ENCODE measurements at places on chromosomes 7 and 10.

DNA sequence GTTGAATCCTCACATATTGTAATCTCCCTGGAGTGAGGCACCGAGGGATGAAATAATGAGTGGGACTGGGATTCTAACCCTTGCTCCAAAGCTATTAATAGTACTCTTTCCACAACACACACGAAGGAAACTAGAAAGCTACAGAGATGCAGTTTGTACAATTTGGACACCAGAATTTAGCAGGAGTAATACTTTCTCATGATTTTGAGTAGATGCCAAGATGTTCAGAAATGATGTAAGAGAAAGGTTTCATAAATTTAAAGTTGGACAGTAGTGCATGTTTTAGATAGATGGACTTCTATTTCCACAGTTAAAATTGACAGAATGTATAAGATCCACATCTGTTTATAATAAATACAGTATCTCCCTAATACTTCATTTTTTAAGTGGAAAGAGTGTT is 46.5 kb downstream of the PRR15 start:
- DNase-seq = no peak

DNA sequence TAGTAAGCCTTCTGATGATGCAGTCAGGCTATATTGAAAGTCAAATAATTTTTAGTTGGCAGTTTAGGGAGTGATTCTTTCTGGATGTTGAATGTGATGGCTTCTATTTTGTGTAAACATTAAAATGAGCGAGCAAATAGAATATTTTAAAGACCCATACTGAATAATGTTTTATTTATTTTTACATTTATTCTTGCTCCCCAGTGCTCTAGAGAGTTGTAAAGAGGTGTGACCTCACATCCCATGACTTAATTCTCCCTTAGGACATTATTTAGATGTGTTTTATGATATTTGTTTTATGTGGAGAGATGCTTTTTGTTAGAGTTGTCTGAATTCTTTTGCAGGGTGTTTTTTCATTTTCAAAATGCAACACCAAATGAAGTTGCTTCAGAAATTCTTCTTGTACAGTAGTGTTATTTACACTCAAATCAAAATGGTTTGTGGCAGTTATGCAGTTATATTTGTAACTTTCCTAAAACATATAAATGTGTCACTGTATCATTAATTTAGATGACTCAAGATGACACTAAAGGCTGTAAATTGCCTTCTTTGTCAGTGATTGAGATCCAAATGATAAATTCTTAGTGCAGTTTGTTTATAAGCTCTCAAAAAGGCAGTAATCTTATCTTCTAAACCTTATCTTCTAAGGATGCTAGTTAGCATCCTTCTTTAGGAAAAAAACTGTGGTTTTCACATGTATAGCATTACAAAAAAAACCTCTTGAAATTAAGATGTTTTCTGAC is 12.4 kb downstream of the UMAD1 start:
- DNase-seq = no peak

DNA sequence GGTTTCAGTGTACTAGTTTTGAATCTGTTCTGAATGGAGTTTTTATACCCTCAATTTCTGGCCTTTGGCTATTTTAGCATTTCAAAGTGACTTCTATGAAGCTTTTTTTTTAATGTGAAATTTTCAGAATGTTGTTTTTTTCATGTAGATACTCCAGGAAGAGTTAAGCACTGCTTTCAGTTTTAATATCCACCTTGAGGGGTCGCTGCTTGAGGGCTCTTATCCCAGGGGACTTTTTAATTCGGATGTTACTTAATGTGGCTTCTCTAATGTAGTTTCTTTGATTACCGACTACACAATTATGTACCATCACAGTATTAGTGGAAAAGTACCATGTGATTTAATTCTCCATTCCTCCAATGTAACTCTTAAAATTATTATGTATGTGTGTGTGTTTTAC is 5.2 kb downstream of the IFIT5 start:
- no peak for DNase-seq

DNA sequence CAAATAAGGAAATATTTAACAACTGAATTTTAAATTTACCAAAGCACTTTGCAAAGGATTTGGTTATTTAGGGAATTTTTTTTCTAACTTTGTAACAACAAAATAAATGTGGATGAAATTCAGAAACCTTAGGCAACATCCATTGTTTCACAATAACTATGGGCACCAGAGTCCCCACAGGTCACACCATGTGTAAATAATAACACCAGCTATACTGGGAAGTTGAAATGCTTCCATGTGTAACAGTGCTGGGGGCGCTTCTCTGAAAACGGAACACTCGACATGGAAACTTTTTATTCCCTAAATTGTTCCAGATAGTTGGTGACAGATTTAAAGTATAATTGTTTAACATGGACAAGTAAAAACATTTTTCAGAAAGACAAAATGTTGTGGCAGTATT is 818.6 kb downstream of the TNS3 start:
- DNase-seq = no peak

GRCh38 chr10:127100983-127101615 is 95.3 kb downstream of the INSYN2A start:
- DNase-seq = no peak

GRCh38 chr10:54002077-54002476 is 799.0 kb downstream of the PCDH15 start:
- DNase-seq = no peak

GRCh38 chr7:6172910-6173295 is 99.5 kb downstream of the CYTH3 start:
- DNase-seq = no peak

DNA sequence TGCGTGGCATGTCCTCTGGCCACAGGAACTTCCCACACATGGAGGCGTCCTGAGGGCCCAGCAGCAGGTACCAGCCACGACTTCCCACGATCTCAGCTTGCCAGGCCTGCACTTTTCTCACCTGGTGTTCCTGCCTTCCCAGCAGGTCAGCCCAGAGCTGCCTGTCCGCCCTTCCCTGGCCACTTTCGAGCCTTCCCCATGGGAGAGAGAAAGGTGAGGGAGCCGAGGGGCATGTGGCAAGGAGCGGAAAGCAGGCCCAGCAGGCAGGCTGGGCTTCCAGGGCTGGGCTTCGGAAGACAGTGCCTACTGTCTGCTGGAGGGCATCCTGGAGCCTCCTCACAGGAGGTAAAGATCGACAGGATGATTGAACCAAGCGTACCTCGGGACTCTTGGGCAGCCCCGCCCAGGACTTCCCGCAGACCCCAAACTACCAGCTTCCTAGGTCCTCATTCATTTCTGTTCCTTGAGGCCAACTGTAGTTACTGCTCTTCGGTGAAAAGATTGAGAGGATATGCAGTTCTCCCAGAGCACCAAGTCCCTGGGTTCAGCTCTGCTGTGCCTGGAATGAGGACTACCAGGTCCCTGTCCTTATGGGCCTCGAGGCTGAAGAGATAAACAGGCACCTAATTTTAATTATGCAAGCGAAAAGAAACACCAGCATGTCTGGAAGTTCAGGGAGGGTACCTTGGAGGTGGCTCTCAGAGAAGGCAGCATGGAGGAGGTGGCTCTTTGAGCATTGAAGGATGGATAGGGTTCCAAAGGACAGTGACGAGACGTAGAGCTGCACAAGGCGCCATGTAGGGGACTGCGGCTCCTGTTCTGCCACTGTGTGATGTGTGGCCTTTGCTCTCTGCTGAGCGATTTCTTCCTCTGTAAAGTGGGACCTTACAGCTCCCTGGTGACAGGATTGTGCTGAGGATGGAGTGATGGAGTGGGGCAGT is 87.8 kb downstream of the ZMIZ1 start:
- no peak for DNase-seq

DNA sequence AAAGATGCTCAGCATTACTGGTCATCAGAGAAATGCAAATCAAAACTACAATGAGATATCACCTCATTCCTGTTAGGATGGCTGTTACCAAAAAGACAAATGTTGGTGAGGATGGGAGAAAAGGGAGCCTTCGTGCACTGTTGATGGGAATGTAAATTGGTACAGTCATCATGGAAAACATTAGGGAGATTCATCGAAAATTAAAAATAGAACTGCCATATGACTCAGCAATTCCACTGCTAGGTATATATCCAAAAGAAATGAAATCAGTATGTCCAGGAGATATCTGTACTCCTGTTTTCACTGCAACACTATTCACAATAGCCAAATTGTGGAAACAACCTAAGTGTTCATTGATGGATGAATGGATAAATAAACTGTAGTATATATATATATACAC is 228.1 kb downstream of the ACTR3B start:
- no peak for DNase-seq

- no peak for DNase-seq
Observed at GRCh38 chr10:79133416-79133815, 64.7 kb downstream of the ZMIZ1 start.

DNA sequence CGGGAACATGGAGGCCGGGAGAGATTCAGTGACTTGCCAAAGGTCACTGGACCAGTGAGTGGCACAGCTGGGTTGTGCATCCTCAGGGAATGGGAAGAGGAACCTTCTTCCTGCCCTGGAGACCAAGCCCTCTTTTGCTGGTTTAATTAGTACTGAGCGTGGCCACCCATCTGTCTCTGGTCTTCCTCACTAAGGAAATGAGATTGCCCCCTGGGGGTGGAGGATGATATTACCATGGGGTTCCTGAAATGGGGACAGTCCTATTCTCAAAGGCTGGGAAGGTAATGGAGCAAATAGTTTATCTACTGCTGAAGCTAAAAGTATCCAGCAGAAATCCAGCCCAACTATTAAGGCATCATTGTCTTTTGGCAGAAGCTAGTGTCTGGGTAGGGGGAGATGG is 98.6 kb upstream of the FGFR2 start:
- no peak for DNase-seq
